Ureter (tissue), 1 donor: ENCODE measurements at places on chromosomes 2 and 18. TPM values are rescaled to one million over a fixed set of nuclear protein-coding genes. Genes with fewer than 3 reads are reported as not detected.

- DNase-seq, result peak; percentile 29
These were observed 118.7 kb downstream of the CYP26B1 start for GRCh38 chr2:72028996-72029395.

- DNase-seq, result no peak
These were observed 161.5 kb downstream of the SLC39A10 start for GRCh38 chr2:195818526-195818925.

GRCh38 chr2:196420143-196420542 is 219.4 kb upstream of the CCDC150 start:
- DNase-seq, result no peak

Gene MC2R
- 0.60 TPM for total RNA-seq

Gene TPGS2
- 76.3 TPM for total RNA-seq

Gene KCNIP3
- 6.2 TPM for total RNA-seq

Gene MYO3B
- total RNA-seq, result 14.1 TPM

Gene UBE2F
- 44.4 TPM for total RNA-seq

Gene LRATD1
- total RNA-seq, result 27.5 TPM
